ENCODE measurements at places on chromosomes 16 and 17.

GRCh38 chr16:4661661-4662060 is 31.7 kb upstream of the NUDT16L1 start:
- no peak for DNase-seq

DNA sequence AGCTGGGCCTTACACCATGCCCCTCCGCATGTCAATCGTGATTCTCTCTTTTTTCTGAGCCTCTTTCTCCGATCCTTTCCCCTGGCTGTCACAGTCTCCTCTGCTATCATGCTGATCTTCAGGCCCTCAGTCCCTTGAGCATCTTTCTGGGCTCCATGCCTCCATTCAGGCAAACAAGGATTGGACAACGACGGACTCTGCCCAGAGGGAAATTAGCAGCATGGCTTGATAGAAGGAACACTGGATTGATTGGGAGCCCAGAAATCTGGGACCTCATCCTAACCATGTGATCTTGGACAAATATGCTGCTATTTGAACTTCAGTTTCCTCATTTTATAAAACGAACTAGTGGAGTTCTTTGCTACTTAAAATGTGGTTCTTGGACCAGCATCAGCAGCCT is 19.6 kb upstream of the PHF12 start:
- DNase-seq = no peak

- peak; percentile 42 for DNase-seq
Measured at GRCh38 chr17:28949185-28950016, 1.9 kb downstream of the PHF12 start.

GRCh38 chr17:3682033-3682432 is 13.4 kb downstream of the EMC6 start:
- no peak for DNase-seq

DNA sequence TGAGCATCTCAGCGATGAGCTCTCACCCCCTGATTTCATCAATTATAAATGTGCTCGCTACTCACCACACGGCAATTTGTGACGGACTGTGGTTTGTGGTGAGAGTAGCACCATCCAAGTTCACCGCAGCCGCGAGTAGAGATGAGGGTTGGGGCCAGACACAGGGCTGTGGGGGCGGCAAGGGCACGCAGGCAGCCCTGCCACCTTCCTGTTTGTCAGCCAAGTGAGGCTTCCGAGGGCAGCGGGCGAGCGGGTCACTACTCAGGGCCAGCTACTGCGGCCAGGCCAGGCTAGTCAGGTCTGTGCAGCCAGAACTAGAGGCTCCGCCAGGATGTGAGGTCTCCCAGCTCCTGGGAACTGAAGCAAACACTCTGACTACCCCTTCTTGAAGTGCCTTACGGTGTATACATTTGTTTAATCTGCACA is 39.6 kb upstream of the MEOX1 start:
- peak; percentile 72 for DNase-seq

DNA sequence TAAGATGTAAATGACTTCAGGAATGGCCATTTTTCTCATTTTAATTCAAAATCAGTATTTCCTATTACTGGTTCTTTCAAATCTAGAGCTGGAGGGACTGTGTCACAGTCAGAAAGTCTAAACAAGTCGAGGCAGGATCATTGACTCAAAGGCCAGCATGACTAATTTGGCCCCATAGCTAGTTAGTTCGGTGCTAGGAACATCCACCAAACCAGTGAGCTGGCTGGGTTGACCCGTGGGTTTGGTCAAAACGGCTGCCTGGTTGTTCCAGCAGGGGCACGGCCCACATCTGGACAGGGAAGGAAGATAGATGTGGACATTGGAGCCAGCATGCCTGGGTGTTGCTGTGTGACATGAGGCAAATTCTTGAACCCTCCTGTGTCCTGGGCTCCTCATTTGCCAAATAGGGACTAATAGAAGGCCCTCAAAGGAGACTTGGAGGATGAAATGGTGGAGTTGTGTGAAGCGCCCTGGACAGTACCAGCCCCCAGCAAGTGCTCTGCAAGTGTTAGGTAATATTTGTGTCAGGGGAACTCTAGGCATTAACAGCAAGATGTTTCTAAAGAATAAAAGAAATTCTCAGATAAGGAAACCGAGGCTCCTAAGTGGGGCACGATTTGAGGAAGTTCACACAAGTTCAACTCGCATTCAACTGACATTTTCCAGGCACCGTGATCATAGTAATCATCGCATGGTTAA is 46.2 kb downstream of the MEOX1 start:
- DNase-seq = no peak

GRCh38 chr16:86101137-86101896 is 202.4 kb downstream of the IRF8 start:
- DNase-seq = no peak

- DNase-seq = peak; percentile 44
Measured at GRCh38 chr16:64754279-64754678, 367.6 kb downstream of the CDH11 start.

- no peak for DNase-seq
Measured at GRCh38 chr17:73901661-73902415, 257.6 kb upstream of the SDK2 start.

- no peak for DNase-seq
Measured at GRCh38 chr16:21222495-21223337, 10.8 kb upstream of the ANKS4B start.

DNA sequence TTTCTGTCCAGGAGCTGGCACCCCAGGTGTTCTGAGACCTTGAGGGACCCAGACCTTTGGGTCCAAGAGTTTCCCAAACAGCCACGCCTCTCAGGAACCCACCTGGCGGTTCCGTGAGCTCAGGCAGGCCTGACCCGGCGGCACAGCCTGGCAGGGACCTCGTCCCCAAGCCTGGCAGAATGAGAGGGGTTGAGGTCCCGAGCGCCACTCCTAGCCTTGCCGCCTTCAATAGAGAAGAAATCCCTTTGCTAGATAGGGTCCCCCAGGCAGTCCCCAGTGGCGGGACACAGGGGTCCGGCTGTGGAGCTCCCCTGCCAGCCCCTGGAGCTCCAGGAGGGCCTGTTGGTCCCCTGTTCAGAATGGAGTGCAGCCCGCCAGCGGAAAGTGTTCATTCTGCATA is 10.5 kb upstream of the CLEC18A start:
- no peak for DNase-seq

DNA sequence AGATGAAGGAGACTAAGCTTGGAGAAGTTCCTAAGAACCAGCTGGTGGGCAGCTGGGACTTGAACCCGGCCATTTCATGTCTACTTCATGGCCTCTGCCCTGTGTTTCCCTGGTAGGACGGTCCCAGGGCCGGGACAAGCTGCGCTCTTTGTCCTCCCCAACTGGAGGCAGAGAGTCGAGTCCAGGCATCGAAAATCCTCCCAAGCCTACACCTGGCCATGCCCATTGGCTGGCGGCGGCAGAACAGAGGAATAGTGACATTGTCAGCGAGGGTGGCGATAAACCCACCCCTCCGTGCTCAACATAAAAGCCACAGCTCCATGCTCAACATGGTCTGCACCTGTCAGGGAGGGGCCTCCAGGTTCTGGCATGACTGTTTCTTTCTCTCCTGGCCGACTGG is 77.7 kb downstream of the RBFOX3 start:
- DNase-seq = no peak

GRCh38 chr16:25912321-25912720 is 220.6 kb downstream of the HS3ST4 start:
- DNase-seq = no peak

GRCh38 chr17:64506201-64506575 is at the start of gene DDX5:
DDX5 (minus strand) TSS chr17:64506289; CDS start chr17:64506119, 170 bp downstream.
- peak; percentile 97 for DNase-seq

GRCh38 chr17:1034652-1035210 is 37.8 kb downstream of the TIMM22 start:
- DNase-seq = no peak

DNA sequence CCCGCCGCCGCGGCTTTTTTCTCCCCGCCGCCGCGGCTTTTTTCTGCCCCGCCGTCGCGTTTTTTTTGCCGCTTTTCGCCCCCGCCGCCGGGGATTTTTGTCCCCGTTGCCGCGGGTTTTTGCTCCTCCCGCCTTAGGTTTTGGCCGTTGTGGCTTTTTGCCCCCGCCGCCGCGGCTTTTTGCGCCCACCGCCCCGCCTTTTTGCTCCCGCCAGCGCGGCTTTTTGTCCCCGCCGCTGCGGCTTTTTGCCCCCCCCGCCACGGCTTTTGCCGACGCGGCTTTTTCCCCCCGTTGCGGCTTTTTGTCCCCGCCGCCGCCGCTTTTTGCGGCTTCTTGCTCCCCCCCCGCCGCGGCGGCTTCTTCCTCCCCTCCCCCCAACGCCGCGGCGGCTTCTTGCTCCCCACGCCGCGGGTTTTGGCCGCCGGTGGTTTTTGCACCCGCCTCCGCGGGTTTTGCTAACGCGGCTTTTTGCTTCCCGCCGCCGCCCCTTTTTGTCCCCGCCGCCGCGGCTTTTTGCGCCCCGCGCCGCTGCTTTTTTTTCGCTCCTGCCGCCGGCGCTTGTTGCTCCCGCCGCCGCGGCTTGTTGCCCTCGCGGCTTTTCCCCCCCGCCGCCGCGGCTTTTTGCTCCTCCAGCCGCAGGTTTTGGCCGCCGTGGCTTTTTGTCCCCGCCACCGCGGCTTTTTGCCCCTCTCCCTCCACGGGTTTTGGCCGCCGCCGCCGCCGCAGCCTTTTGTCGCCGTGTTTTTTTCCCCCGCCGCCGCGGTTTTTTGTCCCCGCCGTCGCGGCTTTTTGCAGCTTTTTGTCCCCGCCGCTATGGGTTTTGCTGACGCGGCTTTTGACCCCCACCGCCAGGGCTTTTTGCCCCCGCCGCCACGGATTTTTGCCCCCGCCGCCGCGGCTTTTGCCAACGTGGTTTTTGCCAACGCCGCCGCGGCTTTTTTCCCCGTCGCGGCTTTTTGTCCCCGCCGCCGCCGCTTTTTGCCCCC is 150.3 kb downstream of the KCNJ18 start:
- no peak for DNase-seq

GRCh38 chr16:88487920-88488851 is 35.1 kb downstream of the ZFPM1 start:
- no peak for DNase-seq

GRCh38 chr17:5840811-5841446 is 229.2 kb upstream of the WSCD1 start:
- DNase-seq = no peak

DNA sequence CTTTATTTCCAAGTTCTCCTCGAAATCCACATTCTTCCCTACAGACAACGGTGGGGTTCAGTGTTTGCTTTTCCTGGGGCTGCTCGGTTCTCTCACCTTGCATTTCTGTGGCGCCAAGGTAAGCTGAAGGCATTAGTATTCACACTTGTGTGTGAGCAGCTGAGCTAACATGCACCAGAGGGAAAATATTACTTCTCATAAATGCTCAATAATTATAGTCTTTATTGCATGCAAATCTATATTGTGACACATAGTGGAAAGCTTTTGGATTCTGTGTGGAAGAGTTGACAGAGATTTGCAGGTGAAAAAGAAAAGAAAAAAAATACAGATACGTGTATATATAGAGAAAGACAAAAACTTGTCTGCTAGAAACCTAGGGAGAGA is 411.8 kb downstream of the MAF start:
- DNase-seq = no peak

GRCh38 chr16:57146735-57147134 is 39.1 kb downstream of the PSME3IP1 start:
- DNase-seq = no peak

DNA sequence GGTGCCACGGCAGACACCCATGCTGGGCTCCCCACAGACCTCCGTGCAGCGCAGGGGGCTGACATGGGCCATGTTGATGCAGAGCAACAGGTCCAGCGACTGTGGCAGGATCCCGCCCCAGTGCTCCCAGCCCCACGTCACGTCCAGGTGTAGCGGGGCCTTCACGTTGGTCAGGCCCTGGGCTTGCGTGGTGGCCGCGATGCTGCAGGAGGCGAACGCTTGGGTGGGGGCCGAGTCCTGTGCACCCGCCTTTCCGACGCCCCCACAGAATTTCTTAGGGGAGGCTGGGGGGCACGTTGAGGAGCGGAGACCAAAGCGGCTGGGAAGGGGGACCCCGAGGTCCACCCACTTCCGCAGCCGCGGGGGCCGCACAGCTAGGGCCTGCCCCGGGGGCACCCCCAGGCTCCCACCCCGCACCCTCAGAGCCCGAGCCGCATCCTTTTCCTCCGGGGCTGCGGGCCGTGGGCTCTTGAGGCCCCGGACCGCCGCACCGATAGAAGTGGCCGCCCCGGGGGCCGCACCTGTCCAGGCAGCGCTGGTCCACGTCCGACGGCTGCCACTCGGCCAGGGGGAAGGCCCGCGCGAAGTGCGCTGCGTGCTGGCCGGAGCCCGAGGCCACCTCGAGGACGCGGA is 416 bp downstream of the METTL26 start:
- no peak for DNase-seq

- DNase-seq = no peak
Measured at GRCh38 chr17:69749911-69750310, 325.1 kb upstream of the KCNJ16 start.

DNA sequence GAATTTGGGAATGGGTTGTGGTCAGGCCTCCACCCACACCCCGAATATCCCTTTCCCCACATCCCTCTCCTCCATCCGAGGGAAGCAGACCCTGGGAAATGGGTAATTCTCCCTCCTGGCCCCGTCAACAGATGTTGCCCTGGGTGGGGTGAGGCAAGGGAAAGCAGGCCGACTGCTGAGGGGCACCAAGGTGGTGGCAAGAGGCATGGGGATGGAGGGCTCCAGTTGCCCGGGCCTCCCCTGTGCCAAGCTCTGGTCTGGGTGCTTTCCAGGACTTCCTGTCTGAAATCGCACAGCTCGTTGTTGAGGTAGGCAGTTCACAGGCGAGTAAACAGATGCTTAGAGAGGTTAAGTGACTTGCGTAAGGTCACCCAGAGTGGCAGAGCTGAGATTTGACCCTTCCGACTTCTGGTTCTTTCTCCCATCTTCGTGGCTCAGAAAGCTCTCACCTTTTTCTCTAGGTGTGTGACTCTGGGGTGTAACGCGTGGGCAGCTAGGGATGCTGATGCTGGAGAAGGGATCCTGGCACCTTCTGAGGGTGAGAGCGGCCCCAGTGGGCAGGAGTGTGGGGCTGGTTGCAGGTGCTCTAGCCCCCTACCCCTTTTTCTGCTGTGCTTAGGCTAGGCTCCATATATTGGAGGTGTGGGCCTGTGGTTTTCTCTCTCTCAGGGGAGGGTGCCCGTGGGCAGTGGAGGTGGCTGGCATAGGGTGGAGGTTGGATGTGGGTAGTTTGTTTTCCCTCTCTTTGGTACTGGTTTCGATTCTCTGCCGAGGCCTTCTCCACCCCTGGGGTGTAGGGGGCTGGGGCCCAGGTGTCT is 17.2 kb downstream of the RARA start:
- DNase-seq = no peak

GRCh38 chr17:81123052-81124048 is 42.0 kb upstream of the PVALEF start:
- DNase-seq = no peak

- peak; percentile 47 for DNase-seq
Measured at GRCh38 chr16:84582958-84583516, 34.8 kb downstream of the COTL1 start.

DNA sequence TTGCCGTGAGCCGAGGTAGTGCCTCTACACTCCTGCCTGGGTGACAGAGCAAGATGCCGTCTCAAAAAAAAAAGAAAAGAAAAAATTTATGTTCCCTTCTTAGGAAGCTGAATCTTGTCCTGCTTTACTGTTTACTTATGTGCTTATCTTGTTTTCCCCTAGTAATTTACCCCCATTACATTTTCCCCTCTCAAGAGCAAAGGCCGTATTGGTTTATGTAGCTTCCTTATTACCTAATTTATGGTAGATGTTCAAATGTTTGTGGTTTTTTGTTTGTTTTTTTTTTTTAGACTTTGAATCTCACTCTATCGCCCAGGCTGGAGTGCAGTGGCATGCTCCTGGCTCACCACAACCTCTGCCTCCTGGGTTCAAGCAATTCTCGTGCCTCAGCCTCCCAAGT is 10.3 kb upstream of the SLC52A1 start:
- no peak for DNase-seq
